ENCODE measurements at places on chromosomes 5 and 9.

- no peak for DNase-seq
- H3K27ac ChIP-seq = no peak overlapping the region
- H3K4me1 ChIP-seq = no peaks in the 10 kb centered on the region
- H3K27me3 ChIP-seq = no peaks in the 10 kb centered on the region
- H3K36me3 ChIP-seq = no peaks in the 10 kb centered on the region
- H3K4me3 ChIP-seq = no peak overlapping the region
Measured at GRCh38 chr9:110844121-110844520, 175.5 kb downstream of the MUSK start.

GRCh38 chr5:149015126-149015525 lies 47.7 kb downstream of the SH3TC2 start:
- DNase-seq = no peak
- H3K4me1 ChIP-seq = no peaks in the 10 kb centered on the region
- H3K27ac ChIP-seq = no peak overlapping the region
- no peaks in the 10 kb centered on the region for H3K36me3 ChIP-seq

DNA sequence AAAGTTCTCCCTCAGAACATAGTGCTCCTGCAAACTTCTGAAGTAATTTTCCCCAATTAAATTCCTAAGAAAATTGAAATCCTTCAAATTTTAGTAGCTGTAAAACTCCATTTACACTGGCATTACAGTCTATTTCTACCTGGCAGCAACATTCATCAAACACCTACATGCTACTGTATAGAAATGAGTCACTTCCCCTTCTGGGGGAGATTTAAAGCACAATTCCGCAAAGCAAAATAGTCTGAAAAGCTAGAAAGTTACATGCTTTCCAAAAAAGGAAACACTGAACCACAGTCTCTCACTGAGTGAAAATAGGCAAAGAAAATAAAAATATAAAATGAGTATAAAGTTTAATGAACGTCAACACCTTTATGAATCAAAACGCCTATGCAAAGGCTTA lies 43.3 kb downstream of the MCTP1 start:
- H3K27me3 ChIP-seq = no peaks in the 10 kb centered on the region
- no peak for DNase-seq
- no peak overlapping the region for H3K27ac ChIP-seq
- no peaks in the 10 kb centered on the region for H3K4me1 ChIP-seq
- H3K4me3 ChIP-seq = no peak overlapping the region

DNA sequence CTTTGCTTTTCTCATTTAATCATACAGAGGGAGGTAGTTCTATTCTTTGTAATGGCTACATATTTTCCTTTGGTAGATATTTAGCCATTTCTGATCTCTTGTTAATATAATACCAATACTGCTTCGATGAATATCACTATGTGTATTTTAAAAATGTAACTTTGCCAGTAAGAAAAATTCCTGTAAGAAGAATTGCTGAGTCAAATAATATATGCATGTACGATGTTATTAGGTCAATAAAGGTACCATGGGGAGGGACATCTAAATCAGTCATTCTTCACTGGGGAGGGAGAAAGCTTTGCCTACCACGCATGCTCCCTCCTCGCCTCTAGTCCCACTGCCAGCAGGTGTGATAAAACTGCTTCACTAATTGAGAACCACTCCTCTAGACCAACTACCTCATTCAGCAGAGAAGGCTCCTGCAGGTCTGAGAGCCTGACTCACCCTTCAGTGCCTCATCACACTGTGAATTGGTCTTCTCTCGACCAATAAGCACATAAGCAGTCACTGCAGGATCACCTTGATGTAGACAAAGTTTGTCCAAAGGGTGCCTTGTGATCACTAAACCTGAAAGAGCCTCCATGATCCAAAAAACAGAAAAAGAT lies 56.1 kb upstream of the TBCA start:
- peak overlapping the region; percentile 25 for H3K27ac ChIP-seq
- DNase-seq = peak; percentile 6
- H3K4me1 ChIP-seq = peaks cover 12% of the 10 kb centered on the region
- H3K36me3 ChIP-seq = no peaks in the 10 kb centered on the region
- H3K27me3 ChIP-seq = no peaks in the 10 kb centered on the region

- H3K36me3 ChIP-seq = no peaks in the 10 kb centered on the region
- no peaks in the 10 kb centered on the region for H3K4me1 ChIP-seq
- H3K27ac ChIP-seq = no peak overlapping the region
- H3K4me3 ChIP-seq = no peak overlapping the region
Measured at GRCh38 chr5:65068410-65068809, 299.7 kb downstream of the CWC27 start.

DNA sequence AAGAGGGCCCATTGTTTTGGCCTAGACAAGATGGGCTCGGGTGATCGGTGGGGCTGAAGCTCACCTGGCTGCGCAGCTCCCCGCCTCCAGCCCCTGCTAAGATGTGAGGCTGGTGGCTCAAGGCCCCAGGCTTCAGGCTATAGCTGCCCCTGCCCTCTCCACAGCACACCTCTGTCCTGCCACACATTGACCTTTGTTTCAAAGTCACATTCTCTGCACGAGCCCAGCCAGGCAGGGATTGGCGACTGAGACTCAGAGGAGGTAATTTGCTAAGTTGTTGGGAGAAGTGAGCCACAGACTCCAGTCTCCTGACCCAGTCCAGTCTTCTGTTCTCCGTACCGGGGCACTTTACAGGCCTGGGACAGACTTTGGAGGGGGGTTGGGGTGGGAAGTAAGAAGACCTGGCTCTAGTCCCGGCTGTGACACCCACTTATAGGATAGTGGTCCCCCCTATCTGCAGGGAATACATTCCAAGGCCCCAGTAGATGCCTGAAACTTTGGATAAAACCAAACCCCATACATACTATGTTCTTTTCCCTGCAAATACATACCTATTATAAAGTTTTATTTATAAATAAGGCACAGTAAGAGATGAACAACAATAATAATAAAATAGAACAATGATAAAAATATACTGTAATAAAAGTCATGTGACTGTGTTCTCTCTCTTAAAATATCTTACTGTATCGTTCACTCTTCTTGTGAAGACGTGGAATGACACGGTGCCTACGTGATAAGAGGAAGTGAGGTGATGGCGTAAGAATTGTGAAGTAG lies 13.3 kb downstream of the PDGFRB start:
- H3K4me3 ChIP-seq = no peak overlapping the region
- DNase-seq = no peak
- no peaks in the 10 kb centered on the region for H3K27me3 ChIP-seq
- H3K4me1 ChIP-seq = peaks cover 15% of the 10 kb centered on the region
- no peaks in the 10 kb centered on the region for H3K36me3 ChIP-seq
- H3K27ac ChIP-seq = peak overlapping the region; percentile 43

GRCh38 chr5:14574096-14574495 lies 7.5 kb upstream of the OTULINL start:
- H3K36me3 ChIP-seq = no peaks in the 10 kb centered on the region
- H3K27ac ChIP-seq = no peak overlapping the region
- no peak overlapping the region for H3K4me3 ChIP-seq
- peaks cover 9% of the 10 kb centered on the region for H3K4me1 ChIP-seq
- DNase-seq = peak; percentile 44
- no peaks in the 10 kb centered on the region for H3K27me3 ChIP-seq

DNA sequence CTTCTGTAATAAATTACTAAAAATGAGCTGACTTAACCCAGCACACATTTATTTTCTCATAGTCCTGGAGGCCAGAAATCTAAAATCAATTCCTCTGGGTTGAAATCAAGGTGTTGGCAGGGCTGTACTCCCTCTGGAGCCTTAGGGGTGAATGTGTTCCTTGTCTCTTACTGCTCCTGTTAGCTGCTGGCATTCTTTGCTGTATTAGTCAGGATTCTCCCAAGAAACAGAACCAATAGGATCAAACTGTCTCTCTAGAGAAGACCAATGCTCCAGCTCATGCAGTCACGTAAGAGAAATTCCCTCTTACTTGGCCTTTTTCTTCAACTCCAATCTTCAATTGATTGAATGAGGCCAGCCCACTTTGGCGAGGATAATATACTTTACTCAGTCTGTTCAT lies 15.3 kb upstream of the CD180 start:
- no peaks in the 10 kb centered on the region for H3K36me3 ChIP-seq
- H3K27me3 ChIP-seq = no peaks in the 10 kb centered on the region
- peaks cover 19% of the 10 kb centered on the region for H3K4me1 ChIP-seq
- no peak overlapping the region for H3K4me3 ChIP-seq
- H3K27ac ChIP-seq = no peak overlapping the region

DNA sequence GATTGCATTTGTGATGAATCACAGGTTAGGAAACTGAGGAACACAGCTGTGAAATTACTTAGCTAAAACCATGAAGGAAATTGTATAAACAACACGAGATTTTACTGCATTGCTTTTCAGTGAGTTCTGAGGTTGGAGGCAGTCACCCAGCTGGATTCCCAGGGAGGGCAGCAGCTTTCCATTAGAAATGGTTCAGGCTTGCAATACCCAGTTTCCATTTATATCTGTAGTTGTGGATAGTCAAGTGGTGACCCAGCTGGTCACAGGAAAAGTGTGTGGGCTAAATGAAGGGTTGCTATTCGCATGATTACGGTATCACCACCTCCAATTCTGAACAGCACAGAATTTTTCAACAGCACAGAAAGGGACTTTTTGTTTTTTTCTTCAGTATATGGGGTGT lies 34.3 kb upstream of the SPATA31D4 start:
- H3K27ac ChIP-seq = no peak overlapping the region
- no peak overlapping the region for H3K4me3 ChIP-seq
- H3K36me3 ChIP-seq = no peaks in the 10 kb centered on the region
- no peak for DNase-seq
- H3K4me1 ChIP-seq = no peaks in the 10 kb centered on the region
- H3K27me3 ChIP-seq = no peaks in the 10 kb centered on the region
